ENCODE measurements at places on chromosomes 1 and 21.

DNA sequence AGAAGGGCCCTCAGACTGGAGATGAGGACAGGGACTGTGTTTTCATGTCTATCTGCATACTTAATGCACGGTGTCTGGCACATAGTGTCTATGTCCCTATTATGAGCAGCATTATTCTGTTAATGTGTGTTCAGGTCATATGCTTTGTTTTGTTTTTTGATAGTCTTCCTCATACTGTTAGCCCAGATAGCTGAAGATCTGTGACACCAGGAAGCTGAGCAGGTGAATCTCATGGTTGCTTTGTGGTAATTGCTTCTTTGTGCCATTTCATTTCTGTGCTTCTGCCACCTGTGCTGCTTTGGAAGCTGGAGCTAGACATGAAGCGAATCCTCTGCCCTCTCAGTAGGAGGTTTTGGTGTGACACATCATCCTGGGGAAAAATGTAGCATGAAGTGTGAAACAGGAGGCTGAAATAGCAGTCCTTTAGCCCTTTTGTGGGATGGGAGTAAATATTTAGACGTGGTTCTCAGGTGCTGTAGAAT is 15.8 kb downstream of the SMAP2 start:
- DNase-seq = no peak

DNA sequence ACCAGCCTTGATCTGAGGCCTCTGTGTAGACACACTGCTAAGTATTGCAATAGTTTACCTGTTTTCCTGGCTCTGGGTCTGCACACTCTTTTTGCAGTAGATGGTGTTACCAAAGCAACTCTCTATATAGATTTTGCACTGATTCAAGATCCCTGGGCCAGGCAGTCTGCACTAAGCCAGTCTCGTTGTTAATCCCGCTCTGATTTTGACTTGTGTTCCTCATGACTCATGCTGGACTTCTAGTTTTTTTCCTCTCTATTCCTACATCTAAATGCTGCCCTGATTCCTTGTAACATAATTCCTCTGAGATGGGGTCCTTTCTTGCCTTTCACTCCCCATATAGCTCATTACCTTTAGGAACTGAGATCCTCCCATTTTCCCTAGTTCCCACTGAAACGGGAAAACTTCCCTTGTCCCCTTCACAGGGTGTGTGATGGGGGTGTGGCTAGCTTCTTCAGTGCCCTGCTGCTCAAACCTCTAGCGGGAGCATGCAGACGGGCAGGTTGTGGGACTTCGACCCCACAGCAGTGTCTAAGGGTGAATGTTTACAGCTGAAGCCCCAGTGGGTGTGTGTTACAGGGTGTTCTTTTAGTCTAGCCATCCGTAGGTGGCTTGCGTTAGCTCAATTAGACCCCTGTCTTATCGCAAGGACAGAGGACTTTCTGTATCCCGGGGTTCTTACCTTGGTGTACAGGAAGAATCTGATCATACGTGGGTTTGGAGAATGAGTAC is 106.5 kb upstream of the RAB3GAP2 start:
- no peak for DNase-seq

DNA sequence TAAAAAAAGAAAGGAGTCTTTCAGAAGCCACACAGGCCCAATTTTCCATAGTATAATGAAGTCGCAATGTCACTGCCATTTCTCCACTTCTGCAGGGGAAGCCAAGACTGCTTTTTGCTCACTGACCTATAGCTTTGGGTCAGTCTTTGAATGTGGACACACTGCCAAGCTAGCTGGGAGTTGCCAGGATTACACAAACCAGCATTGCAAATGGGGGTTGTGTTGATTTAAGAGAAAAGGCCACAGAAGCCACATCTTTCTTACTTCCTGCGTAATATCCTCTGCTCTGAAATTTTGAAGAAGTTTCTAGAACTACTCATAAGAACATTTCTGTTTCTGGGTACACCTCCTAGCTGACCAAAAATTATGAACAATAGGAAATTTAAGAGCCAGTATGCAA is 45.8 kb upstream of the SAMSN1 start:
- DNase-seq = no peak

DNA sequence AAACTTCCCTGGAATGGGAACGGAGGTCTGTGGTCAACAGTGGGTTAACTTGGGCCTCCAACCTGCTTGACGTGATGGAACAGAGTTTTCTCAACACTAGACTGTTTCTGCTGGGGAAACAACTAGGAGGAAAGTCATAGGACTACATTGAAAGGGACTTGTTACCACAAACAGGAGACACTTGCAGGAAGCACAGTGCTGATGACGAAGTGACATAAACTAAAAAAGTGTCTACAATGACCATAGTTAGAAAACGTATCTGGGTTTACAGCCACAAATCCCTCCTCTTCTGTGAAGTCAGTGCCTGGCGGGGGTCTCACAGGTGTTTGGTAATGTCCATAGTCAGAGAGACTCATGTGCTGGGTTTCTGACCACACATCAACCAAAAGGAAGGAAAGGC is 86.3 kb downstream of the FCRL5 start:
- no peak for DNase-seq

- DNase-seq = no peak
Observed at GRCh38 chr1:193538003-193538354, 351.6 kb upstream of the B3GALT2 start.

GRCh38 chr1:59006289-59006658 is 222.4 kb upstream of the JUN start:
- DNase-seq = no peak

GRCh38 chr1:27108588-27108987 is 46.3 kb downstream of the SLC9A1 start:
- no peak for DNase-seq

DNA sequence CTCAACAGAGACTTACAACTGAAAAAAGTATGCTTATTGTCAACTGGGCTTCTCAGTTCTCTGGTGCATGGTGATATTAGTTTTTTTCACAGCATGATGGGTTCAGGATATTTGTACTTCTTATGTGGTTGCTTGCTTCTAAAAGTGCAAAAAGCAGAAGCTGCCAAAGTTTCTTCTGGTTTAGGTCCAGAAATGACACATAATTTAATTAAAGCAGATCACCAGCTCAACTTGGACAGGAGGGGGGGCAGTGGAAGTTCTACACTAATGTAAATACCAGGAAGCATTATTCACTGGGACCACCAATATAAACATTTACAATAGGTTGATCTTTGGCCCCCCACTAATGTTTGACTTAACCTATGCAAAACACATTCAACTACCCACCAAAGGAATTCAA is 354.8 kb upstream of the BRINP3 start:
- DNase-seq = no peak

Data from stimulated activated CD8-positive, alpha-beta memory T cell treated with anti-CD3 and anti-CD28 coated beads, Interleukin-4, amount 100 ng/mL, for 24 hours (primary cell).